Kidney (tissue), 22 donors: ENCODE measurements at places on chromosomes 5 and 9. TPM values are rescaled to one million over a fixed set of nuclear protein-coding genes. Genes with fewer than 3 reads are reported as not detected.

DNA sequence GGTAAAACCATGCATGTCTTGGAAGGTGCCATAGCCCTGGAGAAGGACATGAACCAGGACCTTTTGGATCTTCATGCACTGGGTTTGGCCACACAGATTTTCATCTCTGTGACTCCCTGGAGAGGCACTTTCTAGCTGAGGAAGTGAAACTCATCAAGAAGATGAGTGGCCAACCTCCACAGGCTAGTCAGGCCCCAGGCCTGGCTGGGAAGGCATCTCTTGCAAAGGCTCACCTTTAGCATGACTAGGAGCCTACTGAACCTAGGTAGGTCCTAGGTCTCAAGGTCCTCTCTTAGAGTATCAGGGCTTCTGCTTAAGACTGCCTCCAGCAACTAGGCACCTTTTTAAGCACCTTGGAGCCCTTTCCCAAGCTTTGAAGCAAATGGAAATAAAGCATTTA is 1448.7 kb upstream of the ACO1 start:
- H3K4me1 ChIP-seq = no peaks in the 10 kb centered on the region
- H3K36me3 ChIP-seq = no peaks in the 10 kb centered on the region
- DNase-seq = no peak
- H3K4me3 ChIP-seq = no peak overlapping the region
- no peaks in the 10 kb centered on the region for H3K27me3 ChIP-seq
- no peak overlapping the region for H3K27ac ChIP-seq

DNA sequence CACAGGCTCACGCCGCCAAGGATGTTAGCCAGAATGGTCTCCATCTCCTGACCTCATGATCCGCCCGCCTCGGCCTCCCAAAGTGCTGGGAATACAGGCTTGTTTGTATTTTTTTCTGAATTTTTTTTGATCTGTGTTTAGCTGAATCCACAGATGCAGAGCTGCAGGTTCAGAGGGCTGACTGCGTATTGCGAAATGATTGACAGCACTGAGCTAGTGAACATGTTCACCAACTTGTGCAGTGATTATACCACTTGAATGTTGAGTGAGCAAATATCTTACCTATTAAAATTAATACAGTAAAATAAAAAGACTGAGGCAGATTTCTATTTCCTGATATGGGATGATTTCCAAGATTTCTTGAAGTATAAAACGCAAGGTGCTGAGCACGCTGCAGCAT is 123.1 kb upstream of the PHYKPL start:
- H3K27ac ChIP-seq = no peak overlapping the region
- H3K4me1 ChIP-seq = peaks cover 4% of the 10 kb centered on the region
- H3K36me3 ChIP-seq = no peaks in the 10 kb centered on the region
- H3K27me3 ChIP-seq = peaks cover 6% of the 10 kb centered on the region
- DNase-seq = no peak
- H3K4me3 ChIP-seq = no peak overlapping the region

GRCh38 chr5:139092741-139093343 is 105.3 kb downstream of the SIL1 start:
- peaks cover 3% of the 10 kb centered on the region for H3K4me1 ChIP-seq
- H3K27me3 ChIP-seq = no peaks in the 10 kb centered on the region
- no peak overlapping the region for H3K4me3 ChIP-seq
- DNase-seq = no peak
- H3K27ac ChIP-seq = no peak overlapping the region
- no peaks in the 10 kb centered on the region for H3K36me3 ChIP-seq

DNA sequence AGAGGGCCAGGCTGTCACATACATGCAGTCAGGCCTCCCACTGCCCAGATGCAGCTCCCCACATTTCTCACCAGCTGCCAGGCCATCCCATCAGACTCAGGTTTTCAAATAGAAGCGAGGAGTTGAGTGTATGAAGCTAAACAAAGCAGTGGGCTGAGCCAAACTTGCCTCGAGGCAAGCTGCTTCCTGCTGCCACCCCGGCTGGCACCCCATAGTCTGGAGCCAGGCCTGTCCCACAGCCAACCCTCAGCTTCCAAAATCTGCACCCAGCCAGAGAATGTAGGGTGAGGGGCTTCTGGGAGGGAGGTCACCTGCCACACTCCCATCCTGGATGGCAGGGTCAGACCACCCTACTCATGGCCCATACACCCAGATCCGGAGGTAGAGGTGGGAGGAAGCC is 22.3 kb upstream of the ALDH1B1 start:
- no peak overlapping the region for H3K27ac ChIP-seq
- DNase-seq = peak; percentile 35
- no peak overlapping the region for H3K4me3 ChIP-seq
- H3K36me3 ChIP-seq = no peaks in the 10 kb centered on the region

Gene QRFP
- not detected for total RNA-seq

Gene GLRX
- total RNA-seq = 57.4 TPM

Gene SPATA31D4
- total RNA-seq = not detected

DNA sequence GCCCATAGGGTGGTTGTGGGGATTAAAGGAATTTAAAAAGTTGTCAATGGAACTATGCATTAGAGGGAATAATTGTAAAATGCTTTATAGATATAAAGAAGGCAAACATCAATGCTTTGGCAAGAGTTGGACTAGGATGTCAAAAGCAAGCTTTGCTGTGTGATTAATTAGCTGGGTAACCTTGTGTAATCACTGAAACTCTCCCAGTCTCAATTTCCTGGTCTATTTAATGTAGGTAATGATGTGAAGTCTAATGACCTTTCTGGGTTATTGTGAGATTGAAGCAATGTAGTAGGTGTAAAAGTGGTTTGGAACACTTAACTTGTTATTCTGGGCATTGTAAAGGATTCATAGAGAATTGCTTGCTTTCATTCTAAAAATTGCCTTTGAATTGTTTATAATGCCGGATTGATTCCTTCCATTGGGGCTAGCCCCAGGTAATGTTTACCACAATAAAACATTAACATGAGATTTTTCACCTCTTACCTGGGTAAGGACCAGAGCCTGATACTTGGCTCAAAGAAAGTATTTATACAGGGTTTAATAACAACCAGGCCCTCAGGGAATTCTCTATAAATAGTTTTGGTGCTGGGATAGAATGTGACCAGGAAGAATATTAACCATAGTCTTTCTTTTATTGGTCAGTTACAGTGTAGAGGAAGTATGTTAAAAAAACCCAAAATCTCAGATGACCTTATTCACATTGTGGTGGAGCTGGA is 30.0 kb upstream of the CLINT1 start:
- no peak overlapping the region for H3K4me3 ChIP-seq
- no peaks in the 10 kb centered on the region for H3K27me3 ChIP-seq
- peaks cover 8% of the 10 kb centered on the region for H3K4me1 ChIP-seq
- DNase-seq = no peak
- no peaks in the 10 kb centered on the region for H3K36me3 ChIP-seq

- H3K27ac ChIP-seq = no peak overlapping the region
- DNase-seq = no peak
- no peaks in the 10 kb centered on the region for H3K27me3 ChIP-seq
- no peaks in the 10 kb centered on the region for H3K36me3 ChIP-seq
- no peak overlapping the region for H3K4me3 ChIP-seq
Observed at GRCh38 chr5:149125386-149125891, 15.9 kb upstream of the ABLIM3 start.

Gene FBN2
- 1.0 TPM for total RNA-seq

- H3K27me3 ChIP-seq = no peaks in the 10 kb centered on the region
- no peak for DNase-seq
- H3K27ac ChIP-seq = no peak overlapping the region
- H3K4me1 ChIP-seq = no peaks in the 10 kb centered on the region
- H3K36me3 ChIP-seq = no peaks in the 10 kb centered on the region
- no peak overlapping the region for H3K4me3 ChIP-seq
Observed at GRCh38 chr5:170420806-170421412, 31.7 kb upstream of the KCNMB1 start.

Gene NFX1
- total RNA-seq = 46.3 TPM

GRCh38 chr9:441126-441525 is 226.5 kb downstream of the DOCK8 start:
- H3K4me1 ChIP-seq = peaks cover 7% of the 10 kb centered on the region
- no peak for DNase-seq
- no peaks in the 10 kb centered on the region for H3K27me3 ChIP-seq
- H3K4me3 ChIP-seq = no peak overlapping the region

- peaks cover 3% of the 10 kb centered on the region for H3K4me1 ChIP-seq
- H3K36me3 ChIP-seq = no peaks in the 10 kb centered on the region
- H3K27me3 ChIP-seq = no peaks in the 10 kb centered on the region
- H3K27ac ChIP-seq = no peak overlapping the region
- no peak overlapping the region for H3K4me3 ChIP-seq
Observed at GRCh38 chr5:68428231-68428811, 212.8 kb downstream of the PIK3R1 start.

Gene CAPSL
- 1.9 TPM for total RNA-seq

Gene C7
- total RNA-seq = 849 TPM

Gene PDE8B
- 4.5 TPM for total RNA-seq

Gene ADAMTSL1
- total RNA-seq = 27.3 TPM

GRCh38 chr5:373710-374602 is 52.4 kb downstream of the AHRR start:
- no peaks in the 10 kb centered on the region for H3K4me1 ChIP-seq
- peak; percentile 60 for DNase-seq
- H3K27me3 ChIP-seq = no peaks in the 10 kb centered on the region
- H3K4me3 ChIP-seq = no peak overlapping the region

DNA sequence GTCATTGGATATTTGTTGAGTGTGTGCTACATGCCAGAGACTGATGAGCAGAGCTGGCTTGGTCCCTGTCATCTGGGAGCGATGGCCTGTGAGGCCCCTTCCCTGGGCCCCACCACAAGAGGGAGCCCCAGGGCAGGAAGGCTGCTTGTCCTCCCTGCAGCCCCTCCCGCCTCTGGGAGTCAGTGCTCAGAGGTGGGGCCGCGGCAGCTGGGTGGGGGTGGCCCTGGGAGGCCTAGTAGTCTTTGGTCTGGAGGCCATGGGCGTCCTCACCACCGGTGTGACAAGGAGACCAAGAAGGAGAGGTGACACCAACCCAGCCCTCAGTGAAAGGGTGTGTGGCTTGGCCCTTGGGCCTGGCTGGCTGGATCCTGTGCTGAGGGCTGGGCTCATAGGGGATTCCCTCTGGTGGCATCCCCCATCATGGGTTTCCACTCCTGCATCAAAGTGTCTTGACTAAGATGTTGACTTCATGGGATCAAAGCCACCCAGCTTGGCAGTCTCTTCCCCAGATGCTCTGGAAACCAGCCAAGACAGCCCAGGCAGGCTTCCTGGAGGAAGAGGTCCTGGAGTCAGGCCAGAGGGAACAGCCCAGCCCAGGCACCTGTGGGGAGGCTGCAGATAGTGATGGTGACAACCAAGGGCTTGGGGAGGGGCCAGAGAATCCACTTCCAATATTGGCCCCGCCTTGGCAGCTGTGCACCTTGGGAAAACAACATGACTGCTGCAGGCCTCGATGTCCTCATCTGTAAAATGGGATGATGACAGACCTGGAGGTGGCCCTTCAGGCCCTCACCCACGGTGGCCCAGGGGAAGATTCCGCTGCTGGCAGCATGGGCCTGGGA is 166.7 kb downstream of the GAPVD1 start:
- H3K4me3 ChIP-seq = no peak overlapping the region
- H3K27me3 ChIP-seq = no peaks in the 10 kb centered on the region
- H3K27ac ChIP-seq = no peak overlapping the region
- H3K36me3 ChIP-seq = no peaks in the 10 kb centered on the region

DNA sequence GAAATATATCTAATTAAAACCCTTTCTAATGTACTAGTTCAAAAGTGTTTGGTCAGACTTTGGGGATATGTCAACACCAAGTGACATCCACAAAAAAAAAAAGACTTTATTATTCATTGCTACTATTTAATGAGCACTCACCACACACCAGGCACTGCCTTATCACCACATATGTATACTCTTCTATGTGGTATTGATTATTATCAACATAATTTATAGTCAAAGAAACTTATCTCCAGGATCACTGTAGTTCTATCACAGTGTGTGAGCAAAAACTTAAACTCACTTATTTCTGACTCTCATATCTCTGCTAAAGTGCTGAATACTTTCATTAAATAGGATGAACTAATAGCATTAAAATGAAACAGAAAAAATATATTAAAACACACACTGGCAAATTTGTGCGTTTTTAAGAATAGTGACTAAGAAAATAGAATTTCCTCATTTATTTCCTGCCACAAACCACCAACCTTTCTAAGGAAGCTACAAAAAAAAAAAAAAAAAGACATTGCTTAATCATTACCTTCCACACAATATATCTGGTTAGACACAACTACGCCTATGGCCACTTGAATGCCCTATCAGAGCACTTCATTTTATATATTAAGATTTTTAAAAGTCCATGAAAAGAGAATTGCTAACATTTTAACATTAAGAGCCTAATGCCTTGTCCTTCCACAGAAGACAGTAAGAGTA is 12.8 kb downstream of the SLCO4C1 start:
- H3K4me1 ChIP-seq = no peaks in the 10 kb centered on the region
- H3K27me3 ChIP-seq = no peaks in the 10 kb centered on the region
- no peaks in the 10 kb centered on the region for H3K36me3 ChIP-seq
- no peak overlapping the region for H3K27ac ChIP-seq

Gene COL15A1
- total RNA-seq = 42.0 TPM

- peaks cover 8% of the 10 kb centered on the region for H3K36me3 ChIP-seq
- no peak for DNase-seq
Observed at GRCh38 chr5:81313686-81314085, 12.3 kb downstream of the ZCCHC9 start.

- H3K27me3 ChIP-seq = no peaks in the 10 kb centered on the region
- no peaks in the 10 kb centered on the region for H3K4me1 ChIP-seq
- no peak overlapping the region for H3K4me3 ChIP-seq
Observed at GRCh38 chr9:133999851-134000265, 7.7 kb upstream of the VAV2 start.

Gene GRK6
- total RNA-seq = 37.8 TPM

Gene RGS7BP
- 10.7 TPM for total RNA-seq

Gene COX7C
- total RNA-seq = 461 TPM

Gene TMEM174
- total RNA-seq = 1.1 TPM

DNA sequence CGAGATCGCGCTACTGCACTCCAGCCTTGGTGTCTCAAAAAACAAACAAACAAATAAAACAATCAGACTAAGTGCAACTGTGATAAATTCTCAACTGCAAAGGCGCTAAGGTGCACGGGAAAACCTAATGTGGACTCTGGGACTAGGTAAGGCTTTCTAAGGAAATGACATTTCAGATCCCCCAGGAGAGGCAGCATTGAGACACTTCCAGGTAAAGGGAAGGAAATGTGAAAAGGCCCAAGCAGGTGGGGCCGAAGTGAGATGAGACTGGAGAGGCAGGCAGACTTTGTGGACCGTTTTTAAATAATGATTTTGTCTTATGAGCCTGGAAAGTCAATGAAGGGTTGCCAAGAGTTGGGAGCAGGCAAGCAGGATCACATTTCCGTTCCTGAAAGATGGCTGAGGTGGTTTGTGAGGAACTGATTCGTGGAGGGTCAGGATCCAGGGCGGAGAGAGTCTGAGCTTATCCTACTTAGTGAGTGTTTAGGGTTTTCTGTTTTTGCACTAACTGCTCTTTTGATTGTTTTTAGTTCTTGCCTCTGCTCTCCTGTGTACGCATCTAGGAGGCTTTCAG is 2.0 kb upstream of the APBA1 start:
- no peak for DNase-seq
- no peaks in the 10 kb centered on the region for H3K27me3 ChIP-seq
- H3K4me1 ChIP-seq = peaks cover 2% of the 10 kb centered on the region
- H3K36me3 ChIP-seq = no peaks in the 10 kb centered on the region

GRCh38 chr5:15249152-15249551 is 250.8 kb upstream of the FBXL7 start:
- no peaks in the 10 kb centered on the region for H3K27me3 ChIP-seq
- no peak overlapping the region for H3K27ac ChIP-seq
- no peaks in the 10 kb centered on the region for H3K36me3 ChIP-seq
- no peaks in the 10 kb centered on the region for H3K4me1 ChIP-seq
- DNase-seq = no peak
